Chondrocyte (in vitro differentiated cells): ENCODE measurements at places on chromosomes 2 and 18. TPM values are rescaled to one million over a fixed set of nuclear protein-coding genes. Genes with fewer than 3 reads are reported as not detected.
A peak's percentile ranks its signal among the peaks of the same experiment; 100 is the strongest.

DNA sequence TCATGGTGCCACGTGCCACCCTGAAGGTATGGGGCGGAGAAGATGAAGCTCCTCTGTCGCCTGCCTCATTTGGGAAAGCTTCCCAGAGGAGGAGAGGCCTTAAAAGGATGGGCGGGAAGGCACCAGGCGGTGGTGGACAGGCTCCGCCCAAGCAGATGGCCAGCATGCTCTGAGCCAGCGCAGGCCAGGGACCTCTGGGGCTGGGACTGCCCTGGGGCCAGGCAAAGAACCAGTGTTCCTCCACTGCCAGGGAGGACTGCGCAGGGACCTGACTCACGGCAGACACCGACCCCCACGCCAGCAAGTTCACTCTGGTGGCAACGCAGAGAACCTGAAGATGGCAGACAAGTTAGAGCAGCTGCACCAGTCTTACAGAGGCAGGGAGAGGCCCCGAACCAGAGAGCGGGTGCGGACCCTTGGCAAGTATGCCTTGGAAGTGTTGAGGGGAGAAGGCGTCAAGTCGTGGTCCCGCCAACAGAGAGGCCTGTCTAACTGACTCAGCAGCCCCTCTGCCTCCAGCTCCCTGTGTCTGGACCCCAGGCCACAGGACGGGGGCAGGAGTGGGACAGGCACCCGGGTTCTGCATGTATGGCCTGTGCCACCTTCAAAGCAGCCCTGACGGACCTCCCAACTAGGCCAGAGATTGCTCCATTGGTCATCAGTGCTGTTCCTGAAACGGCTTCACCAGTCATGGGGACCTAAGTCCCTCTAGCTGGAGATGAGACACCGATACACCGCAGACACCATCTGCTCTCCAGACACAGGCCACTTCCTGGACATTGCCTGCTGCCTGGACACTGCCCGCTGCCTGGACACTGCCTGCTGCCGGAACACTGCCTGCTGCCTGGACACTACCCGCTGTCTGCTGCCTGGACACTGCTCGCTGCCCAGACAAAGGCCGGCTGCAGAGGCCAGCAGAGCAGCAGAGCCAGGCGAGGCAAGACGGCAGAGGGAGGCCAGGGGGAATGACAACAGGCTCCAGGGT, 124.7 kb downstream of the HDAC4 start:
- H3K27ac ChIP-seq: peak overlapping the region; percentile 95
- H3K36me3 ChIP-seq: no peaks in the 10 kb centered on the region
- H3K4me1 ChIP-seq: peaks cover 43% of the 10 kb centered on the region
- H3K27me3 ChIP-seq: no peaks in the 10 kb centered on the region

DNA sequence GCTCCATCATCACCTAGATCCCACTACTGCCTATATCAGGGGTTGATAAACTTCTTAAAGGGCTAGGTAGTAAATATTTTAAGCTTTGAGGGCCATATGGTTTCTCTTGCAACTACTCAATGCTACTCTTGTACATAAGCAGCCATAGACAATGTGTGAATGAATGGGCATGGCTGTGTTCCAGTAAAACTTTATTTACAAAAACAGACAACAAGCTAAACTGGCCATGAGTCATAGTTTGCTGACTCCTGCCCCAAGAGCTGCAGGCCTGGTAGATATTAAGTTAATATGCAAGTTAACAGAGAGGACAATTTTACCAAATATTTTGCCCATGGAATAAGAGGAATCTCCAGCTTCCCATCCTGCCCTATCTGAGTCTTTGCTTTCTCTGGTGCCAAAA, 29.8 kb upstream of the MYO3B start:
- DNase-seq: no peak
- no peaks in the 10 kb centered on the region for H3K27me3 ChIP-seq
- no peaks in the 10 kb centered on the region for H3K36me3 ChIP-seq

DNA sequence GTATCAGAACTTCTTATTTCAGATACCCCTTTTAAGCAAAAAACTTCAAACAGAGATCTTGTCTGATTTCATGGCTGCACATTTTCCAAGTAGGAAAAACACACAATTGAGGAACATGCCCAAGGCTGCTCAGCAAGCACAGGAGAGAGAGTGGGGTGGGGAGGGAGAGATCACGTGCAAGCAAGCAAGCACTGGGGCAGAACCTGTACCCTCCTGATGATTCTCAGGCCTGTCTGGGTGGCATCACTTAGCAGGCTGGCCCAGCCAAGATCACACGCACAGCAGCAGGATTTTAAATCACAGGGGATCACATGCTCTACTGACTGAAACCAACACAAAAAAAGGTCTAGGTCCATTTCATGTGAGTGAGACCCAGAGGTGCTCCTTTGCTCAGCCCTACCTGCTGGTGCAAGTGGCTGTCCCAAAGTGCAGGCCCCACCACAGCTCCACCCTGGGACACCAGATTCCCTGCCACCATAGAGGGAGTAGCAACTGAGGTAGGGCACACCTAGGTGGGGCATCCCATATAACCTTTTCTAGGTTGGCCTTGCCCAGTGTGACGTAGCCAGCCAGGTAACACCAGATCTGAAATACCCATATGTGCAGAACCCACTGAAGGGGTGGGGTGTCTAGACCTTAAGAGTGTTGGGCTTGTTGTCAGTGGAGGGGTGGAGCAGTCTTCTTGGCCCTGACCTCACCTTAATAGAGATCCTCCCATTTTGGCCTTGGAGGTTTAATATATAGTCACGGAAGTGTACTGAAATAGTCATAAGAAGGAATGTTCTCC, 1.8 kb upstream of the LYPD6B start:
- H3K36me3 ChIP-seq: no peaks in the 10 kb centered on the region
- peaks cover 6% of the 10 kb centered on the region for H3K4me1 ChIP-seq
- DNase-seq: no peak
- H3K4me3 ChIP-seq: no peak overlapping the region

DNA sequence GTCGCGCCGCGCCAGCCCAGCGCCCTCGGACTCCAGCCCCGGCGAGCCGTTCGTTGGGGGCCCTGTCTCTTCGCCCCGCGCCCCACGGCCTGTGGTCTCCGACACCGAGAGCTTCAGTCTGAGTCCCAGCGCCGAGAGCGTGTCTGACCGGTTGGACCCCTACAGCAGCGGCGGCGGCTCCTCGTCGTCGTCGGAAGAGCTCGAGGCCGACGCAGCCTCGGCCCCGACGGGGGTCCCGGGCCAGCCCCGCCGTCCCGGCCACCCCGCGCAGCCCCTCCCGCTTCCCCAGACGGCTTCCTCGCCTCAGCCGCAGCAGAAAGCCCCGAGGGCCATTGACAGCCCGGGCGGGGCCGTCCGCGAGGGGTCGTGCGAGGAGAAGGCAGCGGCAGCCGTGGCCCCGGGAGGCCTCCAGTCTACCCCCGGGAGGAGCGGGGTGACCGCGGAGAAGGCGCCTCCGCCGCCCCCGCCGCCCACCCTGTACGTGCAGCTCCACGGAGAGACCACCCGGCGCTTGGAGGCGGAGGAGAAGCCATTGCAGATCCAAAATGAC, 1.4 kb downstream of the PHLPP1 start:
- H3K36me3 ChIP-seq: no peaks in the 10 kb centered on the region
- no peaks in the 10 kb centered on the region for H3K27me3 ChIP-seq
- no peak for DNase-seq
- H3K27ac ChIP-seq: peak overlapping the region; percentile 89

PLEK gene
- total RNA-seq: 0.15 TPM in 1 of 3 replicates, not detected in the others

DNA sequence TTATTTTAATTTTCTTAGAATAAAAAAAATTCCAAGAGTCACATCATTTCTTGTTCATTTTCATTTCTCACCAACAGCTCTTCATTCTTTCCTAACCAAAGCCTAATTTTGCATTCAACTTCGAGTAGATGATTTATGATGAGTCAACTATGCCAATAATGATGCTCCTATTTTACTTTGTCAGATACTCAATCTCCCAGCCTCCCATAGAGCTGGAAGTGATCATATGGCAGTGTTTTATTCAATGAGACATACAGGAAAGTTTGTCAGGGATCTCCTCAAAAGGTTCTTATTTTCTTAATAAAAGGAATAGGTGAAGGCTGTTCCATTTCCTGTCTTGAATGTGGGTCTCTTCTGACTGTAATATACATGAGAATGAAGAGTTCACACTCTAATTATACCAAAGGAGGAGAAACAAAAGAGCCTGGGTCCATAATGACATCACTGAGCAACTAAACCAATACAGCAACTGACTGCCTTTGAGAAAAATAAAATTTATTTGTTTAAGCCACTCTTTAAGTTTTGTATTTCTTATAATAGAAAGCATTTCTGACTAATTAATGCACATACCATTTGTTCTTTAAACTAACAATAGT, 231.2 kb upstream of the CYP26B1 start:
- no peaks in the 10 kb centered on the region for H3K4me1 ChIP-seq
- H3K27ac ChIP-seq: no peak overlapping the region
- H3K27me3 ChIP-seq: no peaks in the 10 kb centered on the region
- H3K4me3 ChIP-seq: no peak overlapping the region
- H3K36me3 ChIP-seq: peaks cover 13% of the 10 kb centered on the region

UGT1A10 gene
- total RNA-seq: not detected in 3 replicates

DNA sequence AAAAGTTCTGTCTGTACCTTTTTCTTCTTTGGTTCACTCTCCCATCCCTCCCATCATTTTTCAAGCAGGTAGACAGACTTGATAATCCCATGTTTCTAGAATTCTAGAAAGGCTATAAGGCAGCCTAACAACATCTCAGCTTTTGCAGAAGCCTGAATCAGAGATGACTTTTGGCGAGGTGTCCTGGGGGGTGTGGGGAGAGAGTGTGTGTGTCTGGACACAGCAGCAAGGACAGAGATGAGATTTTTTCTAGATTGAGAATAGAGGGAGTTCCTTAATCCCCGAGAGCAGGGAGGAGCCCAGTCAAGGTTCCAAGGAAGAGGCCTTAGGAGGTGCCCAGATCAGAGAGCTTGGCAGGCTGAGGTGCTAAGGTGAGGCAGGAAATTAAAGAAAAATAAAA, 22.0 kb upstream of the LAPTM4A start:
- H3K4me3 ChIP-seq: no peak overlapping the region
- DNase-seq: no peak
- no peaks in the 10 kb centered on the region for H3K36me3 ChIP-seq
- H3K27me3 ChIP-seq: no peaks in the 10 kb centered on the region
- peaks cover 39% of the 10 kb centered on the region for H3K4me1 ChIP-seq
- H3K27ac ChIP-seq: peak overlapping the region; percentile 62

BOLL gene
- not detected in 3 replicates for total RNA-seq

DNA sequence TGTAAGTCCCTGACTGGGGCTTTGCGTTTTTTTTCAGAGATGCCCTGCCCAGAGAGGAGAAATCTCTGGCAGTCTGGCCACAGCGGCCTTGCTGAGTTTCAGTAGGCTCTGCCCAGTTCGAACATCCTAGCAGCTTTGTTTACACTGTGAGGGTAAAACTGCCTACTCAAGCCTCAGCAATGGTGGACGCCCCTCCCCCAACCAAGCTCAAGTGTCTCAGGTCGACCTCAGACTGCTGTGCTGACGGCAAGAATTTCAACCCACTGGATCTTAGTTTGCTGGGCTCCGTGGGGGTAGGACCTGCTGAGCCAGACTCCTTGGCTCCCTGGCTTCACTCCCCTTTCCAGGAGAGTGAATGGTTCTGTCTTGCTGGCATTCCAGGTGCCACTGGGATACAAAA, 31.7 kb downstream of the L3MBTL4 start:
- H3K4me3 ChIP-seq: no peak overlapping the region
- H3K27ac ChIP-seq: no peak overlapping the region
- peaks cover 7% of the 10 kb centered on the region for H3K4me1 ChIP-seq
- H3K36me3 ChIP-seq: peaks cover 3% of the 10 kb centered on the region
- H3K27me3 ChIP-seq: peaks cover 12% of the 10 kb centered on the region

DNA sequence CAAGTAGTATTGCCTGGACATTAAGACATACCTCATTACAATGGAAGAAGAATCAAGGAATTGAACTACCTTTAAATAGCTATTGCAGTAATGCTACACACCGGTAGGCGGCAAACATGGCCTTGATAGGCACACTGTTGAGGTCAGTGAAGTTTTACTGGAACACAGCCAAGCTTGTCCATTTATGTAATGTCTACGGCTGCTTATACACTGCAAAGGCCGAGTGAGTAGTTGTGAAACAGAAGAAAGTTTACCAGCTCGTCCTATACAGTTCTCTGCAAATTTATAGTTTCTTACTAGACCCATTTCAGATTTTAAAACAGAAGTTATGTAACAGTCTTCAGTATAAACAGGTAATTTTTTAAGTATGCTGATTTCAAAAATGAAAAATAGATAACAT, 38.8 kb downstream of the PPP4R1 start:
- no peak overlapping the region for H3K4me3 ChIP-seq
- peaks cover 9% of the 10 kb centered on the region for H3K4me1 ChIP-seq
- no peak for DNase-seq
- H3K27ac ChIP-seq: peak overlapping the region; percentile 57
- H3K36me3 ChIP-seq: peaks cover 14% of the 10 kb centered on the region

DNA sequence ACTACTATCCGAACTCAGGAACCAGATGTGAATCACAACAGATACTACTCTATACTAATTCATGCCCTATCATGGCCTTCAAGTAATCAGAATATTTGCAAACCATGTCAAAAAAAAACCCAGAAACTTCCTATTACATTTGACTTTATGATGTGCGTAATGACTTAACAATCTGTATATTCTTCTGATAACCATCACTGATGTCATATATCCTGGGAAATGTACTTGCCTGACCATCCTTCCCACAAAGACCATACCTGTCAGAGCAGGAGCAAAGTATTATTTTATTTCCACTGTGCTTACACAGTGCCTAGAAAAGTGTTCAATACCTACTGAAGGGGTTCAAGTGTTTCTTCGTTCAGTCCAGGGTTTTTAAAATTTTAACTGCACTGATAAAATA, 27.5 kb downstream of the PPP4R1 start:
- H3K4me1 ChIP-seq: no peaks in the 10 kb centered on the region
- H3K27ac ChIP-seq: no peak overlapping the region
- no peaks in the 10 kb centered on the region for H3K27me3 ChIP-seq
- H3K36me3 ChIP-seq: peaks cover 31% of the 10 kb centered on the region
- no peak for DNase-seq
- H3K4me3 ChIP-seq: no peak overlapping the region

DNA sequence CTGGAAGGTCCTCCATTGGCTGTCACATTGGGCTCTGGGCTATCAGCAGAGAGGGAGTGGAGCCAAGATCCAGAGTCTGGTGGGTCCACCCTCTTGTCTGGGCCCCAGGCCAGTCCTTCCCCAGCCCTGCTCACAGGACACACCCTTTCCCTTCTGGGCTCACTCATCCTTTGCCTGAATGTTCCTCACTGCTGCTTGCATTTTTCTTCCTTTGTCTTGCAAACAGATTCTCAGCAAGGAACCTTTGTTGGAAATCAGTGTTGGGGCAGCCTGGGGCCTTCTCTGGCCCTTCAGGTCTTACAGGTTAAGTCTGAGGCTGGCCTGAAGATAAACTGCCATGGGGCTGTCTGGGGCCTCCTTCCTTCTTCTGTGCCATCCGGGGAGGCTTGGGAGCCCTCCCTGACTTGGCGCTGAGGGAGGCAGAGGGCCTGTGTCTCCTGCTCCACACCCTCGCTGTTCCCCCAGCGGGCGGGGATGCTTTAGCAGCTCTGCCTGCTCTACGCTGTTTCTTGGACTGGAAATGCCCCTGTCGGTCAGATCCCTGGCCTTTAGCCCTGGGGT, 11.5 kb upstream of the CELF4 start:
- H3K4me1 ChIP-seq: no peaks in the 10 kb centered on the region
- no peak for DNase-seq
- peaks cover 44% of the 10 kb centered on the region for H3K27me3 ChIP-seq
- H3K36me3 ChIP-seq: no peaks in the 10 kb centered on the region
- no peak overlapping the region for H3K4me3 ChIP-seq

- peaks cover 9% of the 10 kb centered on the region for H3K4me1 ChIP-seq
- H3K27me3 ChIP-seq: no peaks in the 10 kb centered on the region
- no peak for DNase-seq
- H3K27ac ChIP-seq: no peak overlapping the region
- H3K4me3 ChIP-seq: no peak overlapping the region
These were observed 127.6 kb downstream of the ALPK2 start for GRCh38 chr18:58501066-58501896.
